ENCODE measurements at places on chromosomes 16 and 17.

DNA sequence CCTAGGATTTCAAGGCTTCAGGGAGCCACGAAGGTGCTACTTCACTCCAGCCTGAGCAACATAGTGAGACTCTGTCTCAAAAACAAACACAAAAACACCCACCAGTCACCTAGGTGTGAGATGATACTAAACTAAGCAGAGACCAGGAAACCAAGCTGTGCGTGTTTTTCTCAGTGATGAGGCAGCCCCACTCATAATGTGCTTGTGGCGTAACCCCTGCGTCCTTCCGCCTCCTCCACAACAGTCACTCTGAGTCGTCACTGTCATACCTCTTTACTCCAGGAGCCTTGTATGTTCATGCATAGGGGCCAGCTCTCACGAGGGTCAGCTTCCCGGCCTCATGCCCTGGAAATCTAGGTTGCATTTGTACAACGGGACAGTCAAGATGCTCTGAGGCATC, 31.1 kb upstream of the SLC47A1 start:
- DNase-seq, result no peak

GRCh38 chr16:86924537-86924936, 346.2 kb downstream of the FOXL1 start:
- no peak for DNase-seq

DNA sequence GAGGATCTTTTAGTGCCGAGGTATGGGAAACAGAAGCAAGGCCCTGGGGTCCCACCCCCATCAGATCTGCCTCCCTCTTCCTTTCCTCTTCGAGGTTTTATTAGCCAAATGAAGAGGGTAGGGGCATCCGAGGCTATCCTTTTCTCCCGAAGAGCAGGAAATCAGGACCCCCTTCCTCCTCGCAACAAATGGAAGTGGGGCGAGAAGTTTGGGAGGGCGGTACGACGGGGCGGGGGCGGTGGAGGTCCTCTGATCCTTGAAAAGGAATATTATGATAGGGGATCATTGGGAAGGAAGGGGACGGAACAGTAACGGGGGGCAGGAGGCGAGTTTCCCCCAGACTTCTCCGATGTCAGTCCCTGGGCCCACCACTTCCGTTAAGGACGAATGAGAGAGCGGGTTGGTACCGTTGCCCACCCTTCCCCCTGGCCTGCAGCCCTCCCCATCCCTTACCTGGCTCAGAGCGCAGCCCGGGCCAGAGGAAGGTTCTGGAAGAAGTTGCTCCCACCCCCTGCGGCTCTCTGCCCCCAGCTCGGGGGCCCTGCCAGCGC, 309 bp downstream of the FOXJ1 start:
- DNase-seq, result no peak

GRCh38 chr16:63652091-63652490, 1469.8 kb downstream of the CDH11 start:
- DNase-seq, result no peak

GRCh38 chr16:51268237-51268636, 117.2 kb upstream of the SALL1 start:
- no peak for DNase-seq

- no peak for DNase-seq
Observed at GRCh38 chr16:68146585-68146984, 61.4 kb downstream of the NFATC3 start.

- no peak for DNase-seq
Observed at GRCh38 chr17:81681672-81682071, 1.9 kb downstream of the ARL16 start.

GRCh38 chr16:30571445-30572322, at the start of gene ZNF688:
Gene ZNF688, minus strand, starts transcription at chr16:30571714. Its CDS starts 85 bp downstream, at chr16:30571629.
- DNase-seq, result peak; percentile 90

All from iPS DF 19.7 (cell line).